Stromal cell of bone marrow (primary cell): ENCODE measurements at places on chromosomes 1 and 21.

DNA sequence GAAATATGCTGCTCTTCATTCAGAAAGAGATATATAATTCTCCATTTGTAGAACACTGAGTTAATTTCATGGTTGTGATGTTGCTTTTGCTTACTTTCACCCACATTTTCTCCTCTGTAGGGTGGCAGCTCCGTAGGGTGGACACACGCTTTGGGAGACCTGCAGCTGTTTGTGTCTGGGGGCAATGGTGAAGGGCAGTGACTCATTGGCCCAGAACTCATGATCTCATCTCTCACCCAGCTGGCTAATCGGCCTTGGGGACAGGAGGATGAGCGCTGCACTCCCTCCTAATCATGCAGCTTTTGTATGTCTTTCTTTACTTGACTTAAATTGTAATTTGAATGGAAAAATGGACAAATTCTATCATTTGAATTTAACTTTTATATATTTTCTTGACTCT is 9.6 kb downstream of the DISC1 start:
- DNase-seq, result no peak

DNA sequence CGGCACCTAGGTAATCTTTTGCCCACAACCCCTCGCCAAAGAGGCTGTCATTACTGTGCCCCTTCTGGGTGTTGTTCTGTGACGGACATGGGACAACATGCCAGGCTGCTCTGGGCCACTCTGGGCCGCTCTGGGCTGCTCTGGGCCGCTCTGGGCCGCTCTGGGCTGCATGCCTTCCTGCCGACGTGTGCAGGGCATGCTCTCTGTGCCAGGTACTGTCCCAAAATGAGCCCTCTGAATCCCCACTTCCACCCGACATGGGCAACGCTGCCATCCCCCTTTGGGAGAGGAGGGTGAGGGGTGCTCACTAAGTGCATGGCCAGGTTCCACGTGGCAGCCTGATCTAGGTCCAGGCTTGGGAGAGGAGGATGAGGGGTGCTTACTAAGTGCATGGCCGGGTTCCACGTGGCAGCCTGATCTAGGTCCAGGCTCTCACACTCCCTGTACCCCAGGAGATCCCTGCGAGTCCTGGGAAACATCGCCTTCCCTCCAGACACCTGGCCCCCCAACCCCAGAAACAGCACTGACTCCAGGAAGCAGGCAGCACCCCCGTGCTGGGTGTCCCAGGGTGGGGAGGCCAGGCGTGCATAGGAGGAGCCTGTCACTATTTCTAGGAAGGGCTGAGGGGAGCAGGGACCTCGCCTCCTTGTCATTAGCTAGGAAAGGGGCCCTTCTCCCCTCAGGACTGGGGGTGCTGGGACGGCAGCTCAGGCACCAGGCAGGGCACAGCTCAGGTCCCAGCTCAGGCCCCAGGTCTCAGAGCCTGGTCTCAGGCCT is 16.5 kb downstream of the TTC34 start:
- DNase-seq, result no peak

DNA sequence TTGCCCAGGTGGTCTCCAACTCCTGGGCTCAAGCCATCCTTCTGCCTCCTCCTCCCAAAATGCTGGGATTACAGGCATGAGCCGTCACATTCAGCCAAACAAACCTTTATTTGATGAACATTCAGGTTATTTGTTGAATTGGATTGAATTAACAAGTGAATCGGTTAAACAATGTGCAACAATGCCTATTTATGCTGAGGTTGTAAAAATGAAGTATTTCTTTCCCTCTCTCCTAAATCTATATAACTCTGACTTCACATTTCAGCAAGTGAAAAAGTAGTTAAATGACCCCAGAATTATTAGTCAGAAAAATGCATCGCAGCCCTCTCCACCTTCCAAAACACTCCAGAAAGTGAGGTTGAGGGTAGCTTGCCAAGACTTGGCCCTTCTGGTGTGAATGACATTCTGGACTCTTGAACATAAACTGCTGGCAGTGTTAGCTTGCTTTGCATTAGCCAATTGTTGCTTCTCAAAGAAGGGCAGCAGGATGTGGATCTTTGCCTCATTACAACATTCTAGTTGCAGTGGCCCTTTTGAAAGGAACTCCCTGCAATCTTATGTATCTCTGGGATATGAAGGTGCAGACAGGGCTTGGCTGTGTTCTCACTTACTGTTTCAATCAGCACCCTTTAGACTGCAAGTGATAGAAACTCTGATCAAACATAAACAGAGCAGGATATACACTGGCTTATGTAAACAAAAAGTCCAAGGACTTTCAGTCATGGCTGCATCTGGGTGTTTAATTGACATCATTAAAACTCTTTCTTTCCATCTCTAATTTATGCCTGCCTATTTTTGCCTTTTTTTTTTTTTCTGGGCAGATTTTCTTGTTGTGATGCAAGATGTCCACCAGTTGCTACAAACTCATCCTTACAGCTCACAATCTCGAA is 22.4 kb downstream of the EDN2 start:
- DNase-seq, result no peak

- DNase-seq, result no peak
Observed at GRCh38 chr1:42145389-42145716, 7.9 kb upstream of the GUCA2B start.

DNA sequence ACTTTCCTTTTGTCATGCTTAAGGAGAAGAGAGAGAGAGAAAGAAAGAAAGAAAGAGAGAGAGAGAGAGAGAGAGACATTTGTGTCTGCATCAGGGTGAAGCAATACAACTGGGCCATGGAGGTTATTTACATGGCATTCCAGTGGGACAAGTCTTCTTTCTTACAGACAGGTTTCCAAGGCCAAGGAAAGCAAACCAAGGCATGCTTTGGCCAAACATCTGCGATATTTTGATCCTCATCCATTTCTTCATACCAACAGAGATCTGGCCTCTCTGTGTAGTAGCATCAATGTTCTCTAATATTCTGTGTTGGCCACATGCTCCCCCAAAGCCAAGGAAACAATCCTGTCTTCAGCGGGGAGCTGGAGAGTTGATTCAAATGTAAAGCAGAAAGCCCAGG is 292.1 kb downstream of the SETD4 start:
- DNase-seq, result peak; percentile 23

DNA sequence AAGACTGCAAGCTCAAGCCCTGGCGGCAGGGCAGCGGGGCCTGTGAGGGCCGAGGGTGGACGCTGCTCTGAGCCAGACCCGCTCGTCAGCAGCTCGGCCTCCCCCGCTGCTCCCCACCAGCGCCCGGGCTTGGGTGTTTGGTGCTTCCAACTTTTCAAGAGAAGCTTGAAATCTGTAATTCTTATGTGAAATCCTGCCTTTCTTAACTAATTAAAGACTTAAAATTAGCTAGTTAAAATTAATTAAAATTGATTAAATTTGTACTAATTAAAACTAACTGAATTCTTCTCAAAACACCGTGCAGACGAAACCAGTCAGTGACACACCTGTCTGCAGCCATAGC is 14.0 kb upstream of the SLC19A1 start:
- DNase-seq, result no peak

DNA sequence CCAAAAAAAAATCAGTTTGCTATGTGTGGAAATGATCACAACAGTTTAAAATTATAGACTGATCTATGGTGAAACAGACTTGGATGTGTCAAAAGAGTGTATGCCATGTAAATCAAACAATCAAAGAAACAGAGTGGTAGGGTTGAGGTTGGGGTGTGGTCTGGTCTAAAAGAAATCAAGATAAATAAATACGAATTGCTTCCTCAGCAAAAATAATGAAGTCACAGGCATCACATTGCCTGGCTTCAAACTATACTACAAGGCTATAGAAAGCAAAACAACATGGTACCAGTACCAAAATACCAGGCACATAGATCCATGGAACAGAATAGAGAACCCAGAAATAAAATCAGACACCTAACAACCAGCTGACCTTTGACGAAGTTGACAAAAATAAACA is 1796.9 kb downstream of the NCAM2 start:
- DNase-seq, result no peak

GRCh38 chr1:212629450-212630157 is 21.0 kb downstream of the ATF3 start:
- no peak for DNase-seq

DNA sequence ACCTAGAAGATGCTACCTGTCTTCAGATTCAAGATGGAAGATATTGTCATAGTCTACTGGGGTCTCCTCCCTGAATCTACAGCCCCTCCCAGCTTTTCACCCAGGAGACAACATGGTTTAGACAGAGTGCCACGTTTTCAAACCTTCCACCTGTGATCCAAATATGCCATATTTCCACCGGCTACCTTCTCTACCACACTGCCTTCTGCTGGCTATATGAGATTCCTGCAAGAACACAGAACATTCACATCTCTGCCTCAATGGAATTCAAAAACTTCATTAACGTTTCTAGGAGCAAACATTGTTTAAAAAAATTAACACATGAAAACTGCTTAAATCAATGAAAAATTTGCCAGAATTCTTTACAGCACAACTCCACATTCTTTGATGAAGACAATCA is 12.9 kb upstream of the LELP1 start:
- no peak for DNase-seq

- no peak for DNase-seq
Observed at GRCh38 chr1:86692641-86693040, 11.7 kb upstream of the SH3GLB1 start.
